ENCODE measurements at places on chromosomes 13 and 19. TPM values are rescaled to one million over a fixed set of nuclear protein-coding genes. Genes with fewer than 3 reads are reported as not detected.

DNA sequence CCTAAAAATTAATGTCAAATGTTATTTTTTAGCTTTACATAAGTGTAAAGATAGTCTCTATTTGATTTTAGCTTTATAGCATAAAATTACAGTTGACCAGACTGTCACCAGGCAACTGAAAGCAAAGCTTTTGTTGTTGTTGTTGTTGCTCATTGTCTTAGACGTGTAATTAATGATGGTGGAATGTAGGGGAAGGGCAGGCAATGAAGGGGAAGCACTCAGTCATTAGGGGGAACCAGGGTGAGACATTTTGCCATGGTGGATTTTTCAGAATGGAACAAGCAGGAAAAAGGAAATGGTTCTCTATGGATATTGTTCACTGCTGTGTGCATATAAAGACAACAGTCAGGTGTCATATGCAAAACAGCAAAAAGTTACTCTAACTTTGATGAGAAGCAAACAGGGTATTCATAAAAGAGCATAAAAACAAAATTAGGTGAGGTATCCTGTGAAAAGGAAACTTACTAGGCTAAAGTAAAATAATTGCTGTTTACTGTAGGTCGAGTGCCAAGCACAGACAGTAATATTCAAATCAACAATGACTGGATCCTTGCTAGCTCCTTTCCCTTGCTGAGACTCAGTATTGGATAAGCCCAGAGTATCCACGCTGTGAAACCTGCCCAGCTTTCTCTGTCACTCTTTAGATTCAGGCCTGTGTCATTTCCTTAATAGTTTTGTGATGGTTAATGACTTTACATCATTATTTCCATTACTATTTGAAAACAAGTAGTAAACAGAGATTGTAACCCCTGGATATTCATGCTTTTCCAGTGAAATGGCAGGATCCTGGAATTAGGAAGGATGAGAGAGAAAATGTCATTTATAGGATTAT is 110.5 kb downstream of the LRCH1 start:
- H3K36me3 ChIP-seq: no peaks in the 10 kb centered on the region
- DNase-seq: no peak
- H3K4me1 ChIP-seq: no peaks in the 10 kb centered on the region
- no peak overlapping the region for H3K4me3 ChIP-seq

SMIM24 gene
- total RNA-seq: not detected

C19orf38 gene
- 11.8 TPM for total RNA-seq

GRCh38 chr19:7480222-7480969 is 8.4 kb downstream of the PEX11G start:
- DNase-seq: no peak
- H3K27me3 ChIP-seq: no peaks in the 10 kb centered on the region
- no peaks in the 10 kb centered on the region for H3K36me3 ChIP-seq
- H3K4me1 ChIP-seq: no peaks in the 10 kb centered on the region
- H3K27ac ChIP-seq: peak overlapping the region; percentile 77
- no peak overlapping the region for H3K4me3 ChIP-seq

TLE2 gene
- 35.2 TPM for total RNA-seq

GRCh38 chr19:38618590-38619360 is at the start of gene EIF3K:
TSS of gene EIF3K (plus strand) at chr19:38619188. CDS start at chr19:38619269, 81 bp downstream.
- peak; percentile 99 for DNase-seq
- no peaks in the 10 kb centered on the region for H3K27me3 ChIP-seq
- H3K36me3 ChIP-seq: no peaks in the 10 kb centered on the region
- H3K4me3 ChIP-seq: peak within 1 kb of the TSS; percentile 90
